ENCODE measurements at places on chromosomes 16 and 17.

GRCh38 chr17:927611-928461, 51.7 kb downstream of the NXN start:
- H3K36me3 ChIP-seq = peaks cover 3% of the 10 kb centered on the region
- DNase-seq = no peak
- peaks cover 2% of the 10 kb centered on the region for H3K27me3 ChIP-seq
- H3K4me3 ChIP-seq = no peak overlapping the region
- peak overlapping the region; percentile 57 for H3K27ac ChIP-seq

GRCh38 chr16:27264151-27264550, 4.4 kb downstream of the NSMCE1 start:
- peaks cover 10% of the 10 kb centered on the region for H3K4me1 ChIP-seq
- no peak for DNase-seq
- no peak overlapping the region for H3K4me3 ChIP-seq

DNA sequence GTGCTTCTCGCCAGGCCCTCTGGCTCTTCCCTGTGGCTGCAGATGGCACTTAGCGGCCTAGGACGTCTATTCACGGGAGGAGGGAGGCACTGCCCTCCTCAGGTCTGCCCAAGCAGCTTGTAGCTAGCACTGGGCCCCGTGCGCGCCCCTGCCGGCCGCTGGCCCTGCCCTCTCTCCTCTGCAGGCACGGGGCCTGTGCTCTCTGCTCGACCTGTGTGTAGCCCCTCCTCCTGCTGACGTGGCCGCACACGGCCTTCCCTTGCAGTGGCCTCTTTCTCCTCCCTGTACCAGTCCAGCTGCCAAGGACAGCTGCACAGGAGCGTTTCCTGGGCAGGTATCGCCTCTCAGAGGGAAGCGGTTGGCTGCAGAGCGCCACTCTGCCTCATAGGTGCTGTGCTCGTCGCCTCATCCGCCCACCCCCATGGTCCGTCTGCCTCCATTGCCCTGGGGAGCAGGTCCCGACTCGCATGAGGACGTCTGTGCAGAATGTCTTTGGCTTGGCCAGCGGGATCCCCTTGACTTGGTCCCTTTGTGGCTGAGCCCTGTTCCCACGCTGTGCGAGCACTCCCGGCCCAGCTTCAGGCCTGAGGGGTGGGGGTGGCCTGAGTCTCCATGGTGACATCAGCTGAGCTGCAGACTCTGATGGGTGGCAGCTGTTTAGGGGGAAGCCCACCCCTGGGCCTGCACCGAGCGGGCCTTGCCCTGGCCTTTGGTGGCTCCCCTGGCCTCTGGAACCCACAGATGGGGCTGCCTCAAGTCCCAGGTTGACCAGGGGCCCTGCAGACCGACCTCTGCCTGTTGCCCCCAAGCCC, 34.6 kb downstream of the TSC2 start:
- DNase-seq = no peak
- no peak overlapping the region for H3K4me3 ChIP-seq
- H3K27ac ChIP-seq = no peak overlapping the region
- peaks cover 3% of the 10 kb centered on the region for H3K4me1 ChIP-seq
- H3K36me3 ChIP-seq = peaks cover 10% of the 10 kb centered on the region

DNA sequence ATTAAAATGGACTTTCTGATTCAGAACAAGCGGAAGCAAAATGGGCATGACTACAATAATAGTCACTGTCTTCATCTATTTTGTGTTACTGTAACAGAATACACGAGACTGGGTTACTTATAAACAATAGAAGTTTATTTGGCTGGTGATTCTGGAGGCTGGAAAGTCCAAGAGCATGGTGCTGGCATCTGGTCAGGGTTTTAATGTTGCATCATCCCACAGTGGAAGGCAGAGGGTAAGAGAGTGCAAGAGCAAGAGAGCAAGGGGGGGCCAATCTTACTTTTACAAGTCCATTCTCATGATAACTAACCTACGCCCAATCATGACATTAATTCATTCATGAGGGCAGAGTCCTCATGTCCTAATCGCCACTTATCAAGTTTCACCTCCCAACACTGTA, 189.2 kb downstream of the TOX3 start:
- no peaks in the 10 kb centered on the region for H3K4me1 ChIP-seq
- no peak overlapping the region for H3K4me3 ChIP-seq
- DNase-seq = no peak
- H3K27me3 ChIP-seq = no peaks in the 10 kb centered on the region
- no peak overlapping the region for H3K27ac ChIP-seq

- H3K4me3 ChIP-seq = peak within 1 kb of the TSS; percentile 83
- H3K27ac ChIP-seq = no peak within 1 kb of the TSS
- peak; percentile 44 for DNase-seq
These were observed at the start of gene TNFSF12 for GRCh38 chr17:7548585-7549400. Gene TNFSF12 (plus strand): TSS chr17:7549058. CDS start chr17:7549154, 96 bp downstream.

Measured in endothelial cell (in vitro differentiated cells).